ENCODE measurements at places on chromosomes 13 and 19.

DNA sequence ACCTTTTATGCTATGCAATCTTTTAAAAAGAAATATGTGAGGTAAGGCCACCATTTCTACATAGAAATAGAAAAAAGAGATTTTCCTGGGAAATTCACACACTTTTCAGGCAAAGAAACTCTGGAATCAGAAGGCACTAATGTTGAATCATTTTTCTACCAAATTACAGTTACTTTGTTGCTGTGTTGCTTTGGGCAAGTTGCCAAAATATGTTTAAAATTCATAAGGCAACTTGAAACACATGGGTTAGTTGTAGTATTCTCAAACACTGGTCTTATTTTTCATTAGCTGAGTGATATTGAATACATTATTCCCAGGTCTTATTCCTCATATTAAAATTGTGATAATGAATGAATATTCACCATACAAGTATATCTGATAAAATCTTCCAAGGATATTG, 195.0 kb upstream of the SLITRK1 start:
- no peak for DNase-seq

- DNase-seq: no peak
Measured at GRCh38 chr13:20397896-20398295, 127.8 kb downstream of the CRYL1 start.

DNA sequence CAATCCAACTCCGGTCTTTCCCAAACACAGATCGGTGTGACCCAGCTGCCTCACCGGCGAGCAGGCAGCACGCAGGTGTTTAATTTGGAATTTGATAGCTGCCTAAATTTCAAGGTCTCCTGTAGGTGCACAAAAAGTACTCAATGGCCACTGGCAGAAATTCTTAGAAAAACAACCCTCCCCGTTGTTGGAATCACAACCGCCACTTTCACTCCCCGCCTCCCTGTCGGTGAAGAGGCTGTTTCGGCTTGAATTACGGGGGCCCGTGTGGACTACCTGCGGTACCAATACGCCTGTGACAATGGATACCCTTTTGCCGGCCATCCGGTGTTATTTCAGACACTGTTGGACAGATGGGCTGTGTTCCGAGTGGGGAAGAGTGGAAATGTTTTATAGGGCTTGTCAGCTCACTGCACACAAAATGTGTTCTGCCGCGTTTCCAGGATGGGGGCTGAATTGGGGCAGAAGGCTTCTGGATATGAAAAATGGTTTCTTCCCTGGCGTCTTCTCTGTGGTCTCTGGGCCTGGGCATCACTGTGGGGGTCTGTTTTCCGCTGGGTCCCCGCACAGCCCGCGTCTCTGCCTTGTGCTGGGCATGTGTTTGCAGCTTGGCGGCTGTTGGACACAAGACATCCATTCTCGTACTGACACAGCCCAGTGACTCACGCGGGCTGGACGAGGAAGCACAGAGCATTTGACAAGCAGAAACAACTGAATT, 45.4 kb downstream of the ZIC5 start:
- no peak for DNase-seq

- no peak for DNase-seq
Measured at GRCh38 chr13:31943591-31943990, 88.0 kb upstream of the FRY start.

- no peak for DNase-seq
Measured at GRCh38 chr13:112994084-112994780, 25.2 kb downstream of the MCF2L start.
